ENCODE measurements at places on chromosomes 5 and 9.

DNA sequence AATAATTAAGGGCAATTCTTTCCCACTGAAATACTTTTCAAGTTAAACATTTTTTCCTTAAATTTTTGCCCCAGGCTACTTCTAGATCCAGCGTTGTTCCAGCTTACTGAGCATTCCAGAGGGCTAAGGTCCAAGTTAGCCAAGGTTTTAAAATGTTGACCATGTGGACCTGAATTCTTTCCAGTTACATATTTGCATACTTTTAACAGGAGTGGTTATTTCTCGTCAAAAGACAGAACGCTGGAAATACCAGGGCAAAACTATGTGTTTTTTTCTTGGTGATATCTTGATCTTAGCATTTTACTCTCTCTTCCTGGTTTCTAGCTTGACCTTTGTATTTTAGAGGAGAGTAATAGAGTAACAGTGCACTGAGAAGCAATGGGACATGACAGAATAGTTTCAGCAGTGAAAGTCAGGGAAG, 32.8 kb downstream of the TMC1 start:
- DNase-seq = peak; percentile 98

GRCh38 chr5:143399616-143400540, 3.6 kb downstream of the NR3C1 start:
- DNase-seq = no peak

- DNase-seq = no peak
These were observed 161.2 kb downstream of the MPDZ start for GRCh38 chr9:13118313-13118712.

DNA sequence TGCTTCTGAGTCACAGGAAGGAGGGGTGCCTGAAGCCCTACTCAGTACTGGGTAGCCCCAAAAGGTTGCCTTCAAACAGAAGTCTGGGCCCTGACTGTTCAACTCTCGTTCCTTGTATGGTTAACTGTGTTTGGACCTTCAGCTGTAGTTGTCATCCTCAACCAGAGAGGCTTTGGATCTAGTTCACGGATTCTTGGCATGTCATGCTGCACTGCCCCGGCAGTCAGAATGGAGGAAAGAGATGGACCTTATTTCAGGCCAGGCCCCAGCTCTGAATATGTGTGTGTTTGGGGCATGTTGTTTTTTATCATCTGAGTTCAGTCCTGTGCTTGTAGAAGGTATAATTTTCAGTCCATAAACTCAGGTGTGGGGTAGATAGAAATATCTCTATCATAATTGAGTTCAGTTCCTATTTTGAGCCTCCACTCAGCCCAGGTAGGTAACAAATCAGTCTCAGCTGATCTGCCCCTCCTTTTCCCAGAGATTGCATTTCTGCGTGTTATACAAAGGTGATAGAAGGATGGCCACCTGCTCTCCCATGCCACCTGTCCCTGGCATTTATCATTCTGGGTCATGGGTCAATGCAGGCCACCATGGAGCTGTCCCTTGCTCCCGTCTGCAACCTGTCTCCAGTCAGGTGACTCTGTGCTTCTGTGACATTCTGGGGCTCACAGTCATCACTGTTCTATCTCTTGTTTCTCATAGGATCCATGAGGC, 127.5 kb upstream of the CPEB4 start:
- no peak for DNase-seq

Data from fibroblast of gingiva (primary cell).